ENCODE measurements at places on chromosomes 12 and 14.

DNA sequence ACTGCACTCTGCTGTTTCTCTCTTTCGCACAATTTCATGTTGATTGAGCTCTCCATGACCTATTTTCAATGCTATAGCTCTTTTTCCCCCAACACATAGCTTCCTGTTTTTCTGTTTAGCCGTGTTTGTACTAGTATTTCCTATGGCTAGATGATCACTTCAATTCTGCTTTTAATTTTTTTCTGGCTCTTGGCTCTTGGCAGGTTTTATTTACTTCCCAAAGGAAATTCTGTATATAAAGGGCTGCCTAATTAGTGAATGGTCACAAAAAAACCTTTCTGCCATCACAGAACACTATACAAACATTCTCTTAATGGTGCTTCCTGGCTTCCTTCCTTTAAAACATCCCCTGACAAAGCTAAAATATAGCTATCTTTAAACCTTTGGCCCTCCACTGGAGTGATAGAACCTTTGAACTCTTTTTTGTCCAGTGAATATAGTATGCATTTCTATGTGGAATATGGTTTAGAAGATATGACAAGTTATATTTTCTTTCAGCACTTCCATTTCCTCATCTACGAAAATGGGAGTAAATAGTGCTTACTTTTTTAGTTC, 88.2 kb downstream of the RASSF9 start:
- DNase-seq, result no peak

GRCh38 chr14:104721505-104722431, 2.3 kb upstream of the ADSS1 start:
- DNase-seq, result no peak

DNA sequence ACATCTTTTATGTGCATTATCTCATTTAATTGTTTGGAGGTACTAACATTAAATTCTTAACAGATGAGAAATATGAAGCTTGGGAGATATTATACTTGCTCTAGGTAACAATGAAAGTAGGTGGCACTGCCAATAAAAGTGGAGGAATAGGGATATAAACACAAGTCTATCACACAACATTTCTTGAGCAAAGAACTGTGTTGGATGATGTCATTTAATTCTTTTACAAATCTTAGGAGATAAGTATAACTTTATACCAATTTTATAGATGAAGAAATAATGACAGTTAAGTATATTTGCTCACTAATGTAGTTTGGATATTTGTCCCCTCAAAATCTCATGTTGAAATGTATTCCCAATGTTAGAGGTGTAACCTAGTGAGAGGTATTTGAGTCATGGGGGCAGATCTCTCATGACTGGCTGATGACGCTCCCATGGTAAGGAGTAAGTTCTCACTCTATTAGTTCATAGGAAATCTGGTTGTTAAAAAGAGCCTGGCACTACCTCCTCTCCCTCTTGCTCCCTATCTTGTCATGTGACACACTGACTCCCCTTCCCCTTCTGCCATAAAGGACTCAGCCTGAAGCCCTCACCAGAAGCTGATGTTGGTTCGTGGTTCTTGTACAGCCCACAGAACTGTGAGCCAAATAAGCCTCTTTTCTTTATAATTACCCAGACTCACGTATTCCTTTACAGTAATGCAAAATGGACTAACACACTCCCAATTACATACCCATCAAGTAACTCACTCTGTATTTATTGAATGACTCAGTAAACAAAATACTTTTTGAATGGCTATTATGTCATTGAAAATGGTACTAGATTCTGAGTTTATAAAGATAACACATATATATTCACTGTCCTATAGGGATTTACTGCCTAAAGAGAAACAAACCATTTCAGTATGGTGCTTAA, 146.8 kb upstream of the KITLG start:
- DNase-seq, result no peak

DNA sequence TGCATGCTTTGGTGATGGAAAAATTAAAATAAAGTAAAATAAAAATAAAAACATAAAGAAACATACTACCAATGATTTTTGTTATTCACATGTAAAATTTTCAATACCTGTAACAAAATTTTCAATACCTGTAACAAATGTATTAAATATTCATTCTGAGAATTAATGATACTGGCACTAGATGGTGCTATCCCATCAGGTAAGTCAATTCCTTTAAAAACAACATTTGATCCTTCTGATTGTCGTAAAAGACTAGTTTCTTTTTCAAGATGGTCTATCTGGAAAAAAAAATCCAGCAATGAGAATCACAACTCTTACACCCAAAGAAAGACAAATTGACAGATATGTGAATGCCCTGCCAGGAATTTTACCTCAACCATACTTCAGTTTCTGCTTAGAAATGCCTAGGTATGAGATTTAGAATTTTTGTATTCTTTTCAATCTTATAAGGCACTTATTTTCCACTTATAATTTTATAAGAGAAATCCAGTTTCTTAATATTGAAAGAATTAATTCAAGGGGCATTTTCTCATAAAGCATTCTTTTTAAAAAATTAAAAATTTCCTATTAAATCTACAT, 30.7 kb downstream of the CEP290 start:
- DNase-seq, result peak; percentile 24

DNA sequence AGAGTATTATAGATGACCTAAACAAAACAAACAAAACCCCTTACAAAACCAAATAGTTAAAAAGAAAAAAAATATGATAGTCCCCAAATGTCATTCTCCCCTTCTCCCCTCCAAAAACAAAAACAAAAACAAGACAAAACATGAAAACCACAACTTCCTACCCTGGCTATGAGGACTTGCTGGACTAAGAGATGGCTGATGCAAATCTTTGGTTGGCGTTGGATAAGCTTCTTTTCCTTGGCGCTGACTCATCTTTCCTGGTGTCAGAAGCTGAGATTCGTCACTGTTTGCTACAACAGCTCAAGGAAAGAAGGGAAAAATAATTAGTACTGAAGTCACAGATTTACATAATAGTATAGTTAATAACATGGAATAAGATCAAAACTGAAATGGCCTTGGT, 102.5 kb upstream of the BBS10 start:
- DNase-seq, result peak; percentile 20

- DNase-seq, result no peak
Measured at GRCh38 chr12:10607885-10608458, 5.4 kb downstream of the MAGOHB start.

- DNase-seq, result no peak
Measured at GRCh38 chr14:68748691-68749090, 44.2 kb downstream of the ZFP36L1 start.

GRCh38 chr14:20820063-20820904, 17.6 kb upstream of the RNASE1 start:
- no peak for DNase-seq

GRCh38 chr12:71243370-71243769, 85.6 kb upstream of the TSPAN8 start:
- DNase-seq, result no peak

DNA sequence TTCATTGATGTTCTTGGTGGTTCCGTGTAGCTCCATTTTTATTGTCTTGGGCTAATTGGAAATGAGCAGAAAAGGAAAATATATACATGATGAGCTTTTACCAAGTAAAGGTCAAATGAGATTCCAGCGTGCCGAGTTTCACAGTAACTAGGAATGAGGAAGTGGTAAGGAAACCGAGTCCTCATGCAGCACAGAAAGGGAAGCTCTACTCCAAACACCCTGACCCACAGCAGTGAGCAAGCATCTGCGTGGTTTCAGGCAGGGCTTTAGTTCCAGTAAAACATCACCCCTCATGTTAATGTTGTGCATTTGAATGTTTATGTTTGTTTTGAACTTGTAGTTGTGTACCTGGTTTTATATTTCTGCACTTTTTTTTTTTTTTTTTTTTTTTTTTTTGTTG, 208.0 kb downstream of the SLC41A2 start:
- DNase-seq, result no peak

DNA sequence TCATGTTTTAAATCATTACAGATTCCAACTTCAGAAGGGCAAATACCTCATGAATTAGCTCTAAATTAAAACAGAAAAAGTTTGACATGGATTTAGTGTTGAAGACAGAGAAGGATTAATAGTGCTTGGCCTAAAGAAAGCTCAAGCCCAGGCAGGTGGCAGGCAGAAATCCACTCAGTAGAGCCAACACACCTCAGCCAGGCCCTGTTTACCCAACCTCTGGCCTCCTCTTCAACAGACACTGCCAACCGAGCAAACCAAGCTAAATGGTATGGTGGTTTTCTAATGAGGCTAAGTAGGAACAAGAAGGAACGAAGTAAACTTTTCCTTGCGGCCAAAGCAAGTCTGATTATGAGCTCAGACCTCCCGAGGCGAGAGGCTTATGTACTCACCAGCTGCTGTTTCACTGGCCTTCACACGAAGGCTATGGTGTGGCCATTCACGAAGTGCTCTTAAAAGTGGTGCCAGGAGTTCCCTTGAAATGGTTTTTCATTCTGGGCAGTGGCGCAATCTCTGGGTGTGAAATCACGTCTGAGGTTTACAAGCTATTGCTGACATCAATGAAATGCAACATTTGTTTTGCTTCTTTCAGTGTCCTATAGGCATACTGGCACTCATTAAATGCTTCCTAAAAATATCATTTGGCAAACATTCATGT, 124.1 kb upstream of the LGR5 start:
- DNase-seq, result no peak

- DNase-seq, result no peak
Measured at GRCh38 chr12:38720661-38721060, 184.7 kb downstream of the CPNE8 start.

DNA sequence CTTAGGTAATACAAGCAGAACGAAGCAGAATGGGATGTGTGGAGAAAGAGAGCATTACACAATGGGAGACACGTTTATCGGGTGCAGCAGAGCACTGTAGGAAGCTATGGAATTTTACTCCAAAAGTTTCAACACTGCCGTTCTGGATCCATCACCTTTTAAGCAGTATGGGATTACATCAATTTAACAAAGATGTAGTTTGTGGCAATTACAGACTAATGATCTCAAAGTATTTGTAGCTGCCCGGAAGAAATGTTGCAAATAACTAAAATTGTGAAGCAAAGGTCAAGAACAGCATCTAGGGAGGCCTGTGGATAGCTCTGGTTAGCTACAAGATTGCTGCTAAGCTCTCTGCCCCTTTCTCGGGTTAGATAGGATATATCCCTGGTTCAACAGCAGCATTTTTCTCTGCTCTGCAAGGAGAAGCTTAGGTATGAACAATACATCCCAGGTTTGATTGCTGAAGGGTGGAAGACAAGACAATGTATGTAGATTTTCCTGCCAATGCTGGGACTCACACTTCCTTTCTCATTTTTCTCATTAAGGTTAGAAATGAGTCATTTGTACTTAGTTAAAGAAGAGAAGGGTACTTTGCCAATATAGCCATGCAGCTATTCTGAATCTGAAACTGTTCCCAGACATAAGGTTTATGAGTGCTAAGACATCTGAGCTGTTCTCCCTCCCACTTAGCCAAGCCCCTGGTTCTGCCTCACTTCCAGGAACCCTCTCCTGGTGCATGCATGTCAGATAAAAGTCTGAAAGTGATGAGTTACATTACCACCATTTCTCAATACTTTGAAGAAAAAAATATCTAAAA, 75.0 kb upstream of the HIF1A start:
- no peak for DNase-seq

GRCh38 chr12:26870491-26871419, 37.8 kb upstream of the ITPR2 start:
- no peak for DNase-seq

GRCh38 chr12:27199638-27200300, 44.3 kb upstream of the STK38L start:
- no peak for DNase-seq

DNA sequence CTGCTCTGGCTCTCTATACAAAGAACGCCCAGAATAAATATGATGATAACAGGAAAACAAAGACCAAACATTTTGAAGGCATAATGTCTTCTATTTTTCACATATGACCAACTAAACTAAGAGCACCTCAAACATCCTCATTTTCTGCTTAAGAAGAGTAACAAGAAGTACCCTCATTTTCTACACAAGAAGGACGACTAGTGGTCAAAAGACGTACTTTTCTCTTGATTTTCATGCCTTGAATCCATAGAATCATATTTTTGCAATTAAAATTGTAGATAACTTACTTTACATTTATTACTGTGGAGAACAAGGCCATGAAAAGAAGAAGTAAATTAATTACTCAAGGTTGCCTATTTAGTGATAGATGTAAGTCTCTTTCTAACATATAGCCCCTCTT, 358.6 kb downstream of the DUSP6 start:
- DNase-seq, result peak; percentile 31

DNA sequence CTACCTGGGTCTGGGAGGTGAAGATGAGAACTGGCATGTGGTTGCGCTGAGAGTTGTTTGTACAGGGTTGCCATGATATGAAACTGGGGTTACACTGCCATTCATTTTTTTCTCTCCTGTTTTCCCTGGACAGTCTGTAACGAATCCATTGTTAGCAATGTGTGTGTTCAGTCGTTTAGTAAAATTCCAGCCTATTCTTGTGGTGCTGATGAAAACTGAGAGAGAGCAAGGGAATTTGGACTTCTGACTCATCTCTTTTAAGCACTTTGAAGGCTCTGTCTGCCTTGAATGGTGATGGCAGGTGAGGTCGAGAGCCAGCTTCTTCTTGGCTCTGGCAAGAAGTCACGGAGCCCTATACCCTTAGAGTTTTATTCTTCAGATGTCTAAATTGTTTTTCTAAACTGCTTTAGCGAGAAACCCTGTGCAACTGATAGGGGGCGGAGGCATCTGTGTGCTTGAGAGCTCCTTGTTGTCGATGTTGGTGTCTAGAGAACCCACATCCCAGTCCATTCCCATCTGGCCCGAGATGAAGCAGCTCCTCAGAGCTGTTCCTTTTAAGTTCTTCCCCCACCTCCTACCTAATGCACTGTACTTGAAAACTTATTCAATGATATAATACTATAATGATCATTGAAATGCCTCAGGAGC, 204.4 kb downstream of the TMX1 start:
- no peak for DNase-seq

GRCh38 chr14:69152181-69152901, 578 bp downstream of the DCAF5 start:
- no peak for DNase-seq

DNA sequence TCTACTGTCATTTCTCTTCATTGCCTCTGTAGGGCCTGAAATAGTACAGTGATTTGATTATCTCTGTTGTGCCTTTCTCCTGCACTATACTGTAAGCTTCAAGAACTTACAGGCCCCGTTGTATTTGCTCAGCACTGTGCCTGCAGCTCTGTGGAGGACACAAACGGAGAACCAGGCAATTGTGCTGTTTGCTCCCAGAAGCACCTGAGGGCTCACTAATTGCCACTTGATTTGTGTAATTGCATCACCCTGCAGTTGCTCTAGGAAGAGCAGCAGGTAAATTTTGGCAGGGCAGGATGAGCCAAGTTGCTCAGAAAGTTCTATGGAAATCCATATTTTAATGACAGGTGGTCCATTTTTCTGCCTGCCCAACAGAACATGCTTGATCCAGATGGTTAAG, 11.6 kb upstream of the KRT82 start:
- DNase-seq, result no peak

DNA sequence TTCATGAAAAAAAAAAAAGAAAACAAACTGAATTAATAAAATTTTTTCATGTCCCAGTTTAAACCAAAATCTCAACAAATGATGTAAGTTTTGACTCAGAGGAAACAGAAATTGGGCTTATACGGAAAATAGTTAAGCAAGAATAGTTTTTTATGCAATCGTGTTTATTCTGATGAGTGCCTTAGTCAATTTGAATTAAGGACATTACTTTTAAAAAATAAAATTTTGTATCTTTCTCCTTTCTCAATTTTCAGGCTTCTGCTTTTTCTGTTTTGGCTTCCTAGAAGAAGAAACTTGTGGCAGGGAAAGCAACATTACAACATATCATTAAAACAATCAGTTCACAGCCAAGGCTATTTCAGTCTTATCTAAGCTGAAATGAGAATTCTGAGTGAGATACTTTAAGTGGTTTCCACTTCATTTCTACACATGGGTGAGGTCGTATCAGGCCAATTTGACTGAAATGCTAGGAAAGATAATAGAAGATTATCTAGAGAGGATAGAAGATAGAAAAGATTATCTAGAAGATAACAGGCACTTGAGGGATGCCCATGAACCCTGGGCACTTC, 52.4 kb downstream of the BCL2L14 start:
- DNase-seq, result no peak

All from smooth muscle cell of the brain vasculature (primary cell).